ENCODE measurements at places on chromosomes 2 and 18.

- no peak for DNase-seq
Measured at GRCh38 chr2:28158791-28159190, 233.9 kb upstream of the FOSL2 start.

- no peak for DNase-seq
Measured at GRCh38 chr2:47903781-47904490, 2.4 kb downstream of the FBXO11 start.

DNA sequence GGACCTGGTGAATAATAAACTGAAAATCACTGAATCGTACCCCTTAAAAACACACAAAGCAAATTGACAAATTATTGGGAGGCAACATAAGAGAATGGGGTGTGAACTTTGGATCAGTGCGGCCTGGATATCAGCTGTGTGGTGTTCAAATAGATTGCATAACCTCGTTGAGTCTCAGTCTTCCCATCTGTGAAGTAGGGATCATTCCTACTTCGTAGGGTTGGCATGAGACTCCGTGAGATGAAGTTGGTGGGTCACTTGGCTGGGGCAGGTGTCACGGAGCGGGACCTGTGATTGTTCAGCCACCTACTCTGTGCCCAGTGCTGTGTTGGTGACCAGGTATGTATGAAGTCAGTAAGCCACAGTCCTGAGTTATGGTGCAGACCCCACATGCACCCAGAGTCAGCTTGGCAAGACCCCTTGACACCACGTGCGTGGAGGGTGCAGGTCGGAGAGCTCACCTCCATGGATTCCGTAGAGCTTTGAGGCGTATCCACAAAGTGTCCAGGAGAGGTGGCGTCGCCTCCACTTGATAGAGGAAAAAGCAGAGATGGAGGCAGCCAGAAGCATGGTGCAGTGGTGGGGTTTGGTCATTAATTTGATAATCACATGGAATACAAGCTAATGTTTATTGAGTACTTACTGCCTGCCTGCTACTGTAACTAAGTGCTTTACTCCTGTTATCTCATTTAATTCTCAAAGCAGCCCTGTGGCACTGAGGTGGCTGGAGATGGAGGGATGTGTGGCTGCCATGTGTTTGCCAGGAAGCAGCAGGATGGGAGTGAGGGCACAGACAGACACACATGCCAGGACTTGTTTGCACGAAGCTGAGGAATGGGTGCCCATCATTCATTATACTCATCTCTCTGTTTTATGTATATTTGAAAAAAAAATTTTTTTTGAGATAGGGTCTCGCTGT lies 35.8 kb downstream of the HPCAL1 start:
- no peak for DNase-seq

DNA sequence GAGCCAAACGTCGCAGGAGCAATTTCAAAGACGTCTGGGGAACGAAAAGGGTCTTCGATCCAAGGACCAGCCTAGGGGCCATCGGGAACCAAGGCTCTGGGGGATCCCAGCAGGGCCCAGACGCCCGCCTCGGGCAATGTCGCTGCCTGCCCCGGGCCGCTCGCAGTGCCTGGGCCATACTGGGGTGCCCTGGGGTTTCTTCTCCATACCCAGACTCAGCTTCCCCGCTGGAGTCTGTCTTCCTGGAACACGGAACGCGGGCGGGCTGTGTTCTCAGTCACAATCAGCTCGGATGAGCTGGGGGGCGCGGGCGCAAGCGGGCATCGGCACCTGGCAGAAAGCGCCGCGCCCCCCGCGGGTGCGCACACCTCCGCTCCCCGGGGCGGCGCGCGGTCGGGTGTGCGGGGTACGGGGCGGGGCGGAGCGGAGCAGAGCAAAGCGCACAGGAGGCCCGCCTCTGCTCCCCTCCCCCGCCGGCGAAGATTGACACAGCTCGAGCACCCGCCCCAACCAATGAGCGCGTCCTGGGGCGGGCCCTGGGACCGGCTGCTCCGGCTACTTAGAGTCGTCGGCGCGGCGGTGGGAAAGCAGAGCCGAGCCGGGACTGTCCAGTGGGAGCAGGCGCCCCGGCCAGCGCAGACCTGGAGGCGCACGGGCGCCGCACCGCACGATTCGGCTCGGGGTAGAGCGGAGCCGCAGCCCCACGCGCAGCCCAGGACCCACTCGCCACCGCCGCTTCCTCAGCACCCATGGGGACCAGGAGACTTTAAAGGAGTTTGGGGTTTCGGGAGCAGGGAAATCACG lies at the start of gene LRATD1:
Gene LRATD1 (plus strand): TSS at position 585 of the 804 bp plus-strand sequence. CDS start 1,263 bp downstream, outside the sequence.
- DNase-seq = peak; percentile 71

DNA sequence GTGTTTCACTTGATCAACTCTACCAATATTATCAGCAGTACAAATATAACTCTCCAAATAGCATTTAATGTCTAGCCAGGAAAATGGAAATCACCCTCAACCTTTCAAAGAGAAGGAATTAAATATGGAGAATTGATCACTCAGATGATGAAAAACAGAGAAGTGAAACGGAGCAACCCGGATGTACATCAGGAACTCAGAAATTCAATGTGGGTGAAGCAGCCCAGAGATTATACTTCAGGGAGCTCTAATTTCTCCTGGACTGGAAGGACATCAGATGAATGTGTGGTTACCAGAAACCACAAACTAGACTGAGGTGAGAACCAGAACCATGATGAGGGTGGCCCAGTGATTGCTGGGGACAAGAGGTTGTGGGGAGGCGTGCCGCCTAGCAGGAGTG lies 35.5 kb upstream of the COBLL1 start:
- DNase-seq = no peak

- DNase-seq = no peak
Measured at GRCh38 chr2:145085612-145086011, 565.7 kb upstream of the ZEB2 start.

DNA sequence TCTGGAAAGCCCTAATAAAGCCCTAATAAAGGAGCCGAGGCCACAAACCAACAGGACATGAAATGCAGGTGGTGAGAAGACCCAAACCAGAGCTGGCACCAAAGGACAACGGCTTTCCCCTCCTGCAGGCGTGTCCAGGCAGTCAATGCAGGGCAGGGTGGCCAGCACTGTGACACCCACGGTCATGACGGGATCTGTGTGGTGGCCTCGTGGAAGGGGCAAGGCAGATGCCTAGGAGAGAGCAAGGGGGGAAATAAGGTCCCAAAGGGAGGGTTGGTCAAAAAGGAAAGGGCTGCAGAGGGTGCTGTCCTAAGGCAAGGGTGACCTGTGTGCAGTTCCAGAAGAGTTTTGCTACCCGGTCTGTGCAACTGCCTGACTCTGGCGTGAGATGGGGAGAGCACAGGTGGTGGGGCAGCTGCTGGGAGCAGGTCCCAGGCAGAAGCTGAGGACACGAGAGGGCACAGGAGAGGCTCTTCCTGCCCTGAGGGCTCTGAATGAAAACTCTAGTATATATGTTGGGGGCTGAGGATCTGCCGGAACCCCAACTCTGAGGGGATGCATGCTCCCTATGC lies 156.7 kb downstream of the TPO start:
- DNase-seq = no peak

DNA sequence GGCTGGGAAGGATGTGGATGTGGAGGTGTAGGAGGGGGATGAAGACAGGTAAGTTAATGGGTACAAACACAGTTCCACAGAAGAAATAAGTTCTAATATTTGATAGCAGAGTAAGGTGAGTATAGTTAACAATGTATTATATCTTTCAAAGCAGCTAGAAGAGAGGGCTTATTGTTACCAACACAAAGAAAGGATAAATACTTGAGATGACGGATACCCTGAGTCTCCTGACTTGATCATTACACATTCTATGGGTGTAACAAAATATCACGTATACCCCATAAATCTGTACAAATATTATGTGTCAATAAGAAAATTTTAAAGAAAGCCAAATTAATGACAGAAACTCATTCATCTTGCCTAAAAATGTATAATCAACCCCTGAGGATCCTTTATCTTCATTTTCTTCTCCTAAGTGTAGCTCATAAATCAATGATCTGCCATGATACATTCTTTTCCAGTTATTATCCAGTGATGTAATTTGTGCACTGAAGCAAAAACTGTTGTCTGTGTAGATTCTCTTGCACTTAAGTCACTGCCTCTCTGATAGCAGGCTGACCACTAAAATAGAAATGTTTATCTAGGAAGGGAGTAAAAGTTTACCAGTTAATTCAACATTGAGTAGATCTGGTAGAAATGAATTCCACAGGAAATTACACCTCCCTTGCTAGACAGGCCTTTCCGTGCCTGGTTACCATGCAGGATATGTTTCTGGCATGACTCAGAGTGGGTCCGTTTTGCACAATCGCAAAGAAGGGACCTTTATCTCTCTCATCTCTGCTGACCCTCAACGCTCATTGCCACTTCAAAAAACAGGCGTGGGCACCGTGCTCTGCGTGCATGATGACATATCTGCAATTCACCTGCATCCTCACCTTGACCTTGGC lies 249.7 kb upstream of the NCKAP5 start:
- DNase-seq = no peak

DNA sequence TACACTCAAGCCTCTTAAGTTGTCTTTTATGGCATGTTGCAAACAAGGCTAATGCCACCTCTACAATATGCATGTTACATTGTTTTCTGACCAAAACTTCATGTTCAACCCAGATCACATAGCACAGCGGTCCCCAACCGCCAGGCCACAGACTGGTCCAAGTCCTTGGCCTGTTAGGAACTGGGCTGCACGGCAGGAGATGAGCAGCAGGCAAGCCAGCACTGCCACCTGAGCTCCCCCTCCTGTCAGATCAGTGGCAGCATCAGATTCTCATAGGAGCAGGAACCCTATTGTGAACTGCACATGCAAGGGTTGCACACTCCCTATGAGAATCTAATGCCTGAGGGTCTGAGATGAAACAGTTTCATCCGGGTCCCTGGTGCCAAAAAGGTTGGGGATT lies 324.8 kb upstream of the CHAC2 start:
- DNase-seq = no peak

DNA sequence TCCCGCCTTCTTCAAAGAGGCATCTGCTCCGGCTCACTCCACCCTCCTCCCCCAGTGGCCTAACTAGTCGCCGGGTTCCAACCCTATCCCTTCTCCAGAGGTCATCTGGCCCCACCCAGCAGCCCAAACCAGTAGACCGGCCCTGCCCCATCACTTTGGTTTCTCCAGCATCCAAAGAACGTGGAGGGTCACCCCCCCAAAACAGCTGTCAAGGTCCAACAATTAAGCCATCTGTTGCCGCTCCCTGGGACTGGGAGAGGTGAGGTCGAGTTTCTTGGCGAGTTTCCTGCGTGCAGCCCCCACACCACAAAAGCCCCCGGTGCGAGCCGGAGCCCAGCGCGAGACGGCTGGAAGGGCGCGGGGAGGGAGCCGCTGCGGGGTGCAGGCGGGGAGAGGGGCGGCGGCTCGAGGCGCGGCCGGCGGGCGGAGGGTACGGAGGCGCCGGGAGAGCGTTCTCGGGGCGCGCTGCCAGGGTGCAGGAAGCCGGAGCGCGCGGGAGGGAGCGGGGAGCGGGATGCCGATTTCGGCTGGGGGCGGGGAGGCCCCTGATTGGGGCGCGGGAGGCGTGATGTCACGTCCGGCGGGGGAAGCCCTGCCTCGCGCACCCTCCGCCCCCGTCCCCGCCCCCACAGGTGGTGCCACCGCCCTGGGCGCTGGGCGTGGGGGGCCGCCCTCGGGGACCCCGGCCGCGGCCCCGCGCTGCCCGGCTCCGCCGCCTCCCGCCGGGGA lies 571 bp upstream of the GPC1 start:
- peak; percentile 84 for DNase-seq

GRCh38 chr2:194104687-194105086 lies 1552.3 kb upstream of the SLC39A10 start:
- no peak for DNase-seq

- no peak for DNase-seq
Measured at GRCh38 chr18:3051718-3052410, 38.9 kb upstream of the LPIN2 start.

GRCh38 chr2:80330527-80331450 lies 26.2 kb upstream of the LRRTM1 start:
- no peak for DNase-seq

DNA sequence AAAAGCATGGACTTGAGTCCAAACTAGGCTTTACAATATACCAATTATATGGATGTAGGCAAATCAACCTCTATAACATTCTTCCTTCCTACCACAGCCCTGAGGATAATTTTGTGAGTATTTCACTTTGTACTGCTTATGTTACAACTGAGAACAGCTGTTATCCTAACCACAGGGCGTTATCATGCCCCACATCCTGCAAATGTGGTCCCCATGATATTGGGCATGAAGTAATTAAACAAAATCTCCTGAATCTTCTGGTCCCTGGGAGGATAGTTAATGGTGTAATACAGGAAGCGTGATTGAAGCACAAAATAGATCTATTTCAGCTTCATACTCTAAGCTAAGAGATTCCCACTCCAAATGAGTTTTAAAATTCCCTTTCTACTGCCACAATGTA lies 223.6 kb downstream of the CDH20 start:
- DNase-seq = no peak

- no peak for DNase-seq
Measured at GRCh38 chr2:60498127-60498815, 55.2 kb downstream of the BCL11A start.

GRCh38 chr2:202056611-202057010 lies 16.4 kb upstream of the KIAA2012 start:
- no peak for DNase-seq

- DNase-seq = no peak
Measured at GRCh38 chr2:14723684-14724083, 91.2 kb downstream of the LRATD1 start.

DNA sequence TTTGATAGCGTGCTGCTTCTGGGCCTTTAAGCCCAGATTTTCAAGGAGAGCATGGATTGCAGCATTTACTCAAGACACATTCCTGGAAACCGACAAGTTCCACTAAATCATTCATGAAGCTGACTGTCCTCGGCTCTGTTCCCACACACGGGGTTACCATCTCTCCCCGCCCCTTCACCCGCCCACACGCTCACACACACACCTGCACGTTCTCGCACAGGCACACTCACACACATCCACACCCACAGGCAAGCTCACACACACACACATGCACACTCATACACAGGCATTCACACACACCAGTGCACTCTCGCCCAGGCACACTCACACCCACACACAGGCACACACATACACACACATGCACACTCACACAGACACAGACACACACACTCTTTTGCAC lies 150.0 kb upstream of the AGAP1 start:
- no peak for DNase-seq

DNA sequence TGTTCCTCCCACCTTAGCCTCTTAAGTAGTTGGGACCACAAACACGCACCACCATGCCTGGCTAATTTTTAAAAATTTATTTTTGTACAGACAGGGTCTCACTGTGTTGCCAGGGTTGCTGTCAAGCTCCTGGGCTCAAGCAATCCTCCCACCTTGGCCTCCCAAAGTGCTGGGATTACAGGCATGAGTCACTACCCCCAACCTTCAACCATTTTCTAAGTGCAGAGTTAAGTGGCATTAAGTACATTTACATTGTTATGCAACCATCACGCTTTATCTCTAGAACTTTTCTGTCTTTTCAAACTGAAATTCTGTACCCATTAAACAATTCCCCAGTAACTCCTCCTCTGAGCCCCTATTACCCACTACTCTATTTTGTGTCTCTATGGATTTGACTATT lies 45.9 kb upstream of the AFF3 start:
- DNase-seq = no peak

GRCh38 chr2:101827246-101827645 lies 129.7 kb downstream of the MAP4K4 start:
- no peak for DNase-seq

- no peak for DNase-seq
Measured at GRCh38 chr2:191039616-191040015, 25.6 kb upstream of the STAT1 start.

All from NCI-H1105 (cell line).